ENCODE measurements at places on chromosomes 5 and 9.
A peak's percentile ranks its signal among the peaks of the same experiment; 100 is the strongest.

DNA sequence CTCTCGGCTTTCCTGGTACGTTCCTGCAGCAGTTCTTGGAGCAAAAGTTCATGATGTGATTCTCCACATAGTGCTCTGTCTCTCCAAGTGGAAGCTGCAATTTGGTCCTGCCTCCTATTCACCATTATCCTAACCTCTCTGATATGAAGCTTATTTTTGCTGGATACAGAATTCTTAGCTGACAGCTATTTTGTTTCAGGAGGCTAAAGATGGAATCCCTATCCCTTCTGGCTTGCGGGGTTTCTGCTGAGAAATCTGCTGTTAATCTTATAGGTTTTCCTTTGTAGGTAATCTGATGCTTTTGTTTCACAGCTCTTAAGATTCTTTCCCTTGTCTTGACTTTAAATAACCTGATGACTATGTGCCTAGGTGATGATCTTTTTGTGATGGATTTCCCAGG is 181.6 kb upstream of the VLDLR start:
- DNase-seq = no peak

DNA sequence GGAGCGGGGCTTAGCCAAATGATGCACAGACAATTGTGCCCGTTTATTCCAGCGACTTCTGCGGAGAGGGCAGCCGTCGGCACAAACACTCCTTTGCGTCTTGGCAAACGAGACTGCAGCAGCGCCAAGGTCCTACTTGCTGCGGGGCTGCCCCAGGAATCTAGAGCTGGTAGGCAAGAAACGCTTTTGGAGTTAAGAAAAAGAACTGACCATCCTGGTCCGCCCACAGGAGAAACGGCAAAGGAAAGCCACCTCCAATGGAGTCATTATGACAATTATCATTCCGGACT is 2.3 kb downstream of the RXFP3 start:
- no peak for DNase-seq

GRCh38 chr5:42454216-42454995 is 31.2 kb downstream of the GHR start:
- peak; percentile 5 for DNase-seq

GRCh38 chr5:139468421-139468931 is 2.3 kb upstream of the SMIM33 start:
- no peak for DNase-seq

DNA sequence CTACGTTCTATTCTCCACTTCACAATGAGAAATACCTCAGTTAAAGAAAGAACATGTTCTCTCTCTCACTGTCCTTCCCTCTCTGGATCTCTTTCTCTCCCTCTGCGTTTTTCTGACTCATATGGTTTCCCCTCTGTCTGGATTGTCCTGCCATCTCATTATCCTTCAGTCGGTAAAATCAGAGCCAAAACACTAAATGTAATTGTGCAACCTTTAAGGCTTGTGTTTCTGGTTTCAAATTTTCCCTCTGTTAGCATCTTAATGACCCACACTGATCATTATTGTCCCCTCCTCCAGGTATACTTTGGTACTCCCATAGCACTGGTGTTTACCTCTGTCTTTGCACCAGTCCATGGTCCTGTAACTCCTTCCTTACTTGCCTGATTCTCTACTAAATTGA is 509.4 kb upstream of the C9orf72 start:
- DNase-seq = no peak

DNA sequence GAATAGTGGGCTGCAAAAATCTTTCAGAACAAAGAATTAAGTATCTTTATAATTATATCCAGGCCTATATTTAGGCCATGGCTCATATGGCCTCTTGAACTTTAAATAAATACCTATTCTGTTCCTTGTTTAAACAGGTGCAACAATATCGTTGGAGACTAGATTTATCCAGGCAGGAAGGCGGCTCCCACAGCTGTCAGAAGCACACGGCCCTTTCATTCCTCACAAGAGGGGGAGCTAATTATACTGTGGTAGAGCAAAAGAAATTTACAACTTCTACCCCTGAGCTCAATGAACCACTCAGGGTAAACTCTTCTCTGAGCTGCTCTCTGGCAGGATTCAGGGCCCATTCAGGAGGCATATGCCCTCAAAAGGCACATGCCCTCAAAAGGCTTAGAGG is 31.3 kb downstream of the TMEM174 start:
- no peak for DNase-seq

DNA sequence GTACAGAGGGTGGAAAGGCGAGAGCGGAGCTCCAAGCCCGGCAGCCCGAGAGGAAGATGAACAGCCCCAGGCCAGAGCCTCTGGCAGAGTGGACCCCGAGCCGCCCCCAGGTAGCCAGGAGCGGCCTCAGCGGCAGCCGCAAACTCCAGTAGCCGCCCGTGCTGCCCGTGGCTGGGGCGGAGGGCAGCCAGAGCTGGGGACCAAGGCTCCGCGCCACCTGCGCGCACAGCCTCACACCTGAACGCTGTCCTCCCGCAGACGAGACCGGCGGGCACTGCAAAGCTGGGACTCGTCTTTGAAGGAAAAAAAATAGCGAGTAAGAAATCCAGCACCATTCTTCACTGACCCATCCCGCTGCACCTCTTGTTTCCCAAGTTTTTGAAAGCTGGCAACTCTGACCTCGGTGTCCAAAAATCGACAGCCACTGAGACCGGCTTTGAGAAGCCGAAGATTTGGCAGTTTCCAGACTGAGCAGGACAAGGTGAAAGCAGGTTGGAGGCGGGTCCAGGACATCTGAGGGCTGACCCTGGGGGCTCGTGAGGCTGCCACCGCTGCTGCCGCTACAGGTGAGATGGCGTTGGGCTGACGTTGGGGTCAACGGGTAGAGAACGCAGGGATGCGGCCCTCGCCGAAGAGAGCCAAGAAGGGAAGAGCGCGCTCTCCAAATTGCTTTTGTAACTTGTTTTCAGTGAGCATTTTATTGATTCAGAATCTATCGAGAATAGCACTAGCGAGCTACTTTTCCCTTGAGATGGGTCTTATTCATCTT is at the start of gene PTGER4:
Gene PTGER4, plus strand, starts transcription at position 3 of the 769 bp plus-strand sequence. CDS start 1,079 bp downstream, outside the sequence.
- DNase-seq = peak; percentile 13

DNA sequence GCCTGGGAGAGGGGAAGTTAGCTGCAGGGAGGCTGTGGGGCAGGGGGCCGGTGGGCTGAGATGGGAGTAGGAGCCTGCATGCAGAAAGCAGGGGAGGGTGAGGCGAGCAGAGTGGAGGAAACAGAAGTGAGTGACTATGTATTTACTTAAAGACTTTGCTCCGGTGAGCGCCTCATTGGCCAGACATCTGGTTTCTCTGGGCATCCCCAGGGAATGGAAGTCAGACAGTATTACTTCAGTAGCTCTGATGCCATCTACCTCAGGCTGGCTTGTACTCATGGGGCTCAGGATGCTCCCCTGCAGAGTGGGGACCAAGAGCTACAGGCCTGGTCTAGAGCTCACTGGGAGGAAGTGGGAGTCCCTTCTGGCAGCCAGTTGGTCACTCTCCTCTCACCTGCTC is 78.2 kb upstream of the ARAP3 start:
- DNase-seq = peak; percentile 45

DNA sequence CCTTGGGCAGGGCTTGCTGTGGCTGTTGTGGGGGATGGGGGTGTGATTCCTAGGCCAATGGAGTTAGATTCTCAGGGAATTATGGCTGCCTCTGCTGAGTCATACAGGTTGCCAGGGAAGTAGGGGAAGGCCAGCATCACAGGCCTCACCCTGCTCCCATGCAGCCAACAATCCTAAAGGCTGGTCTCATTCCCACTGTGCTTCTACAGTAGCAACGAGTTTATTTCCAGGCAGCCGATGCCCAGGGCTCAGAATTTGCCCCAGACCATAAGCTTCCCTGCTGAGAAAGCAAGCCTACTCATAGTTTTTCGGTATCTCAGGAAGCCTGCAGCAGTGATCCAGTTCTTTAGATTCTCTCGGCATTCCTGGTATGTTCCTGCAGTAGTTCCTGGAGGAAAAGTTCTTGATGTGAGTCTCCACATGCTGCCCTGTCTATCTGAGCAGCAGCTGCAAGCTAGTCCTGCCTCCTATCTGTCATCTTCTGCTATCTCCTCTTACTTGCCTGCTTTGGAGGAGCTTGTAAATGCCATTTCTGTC is 59.3 kb upstream of the SELENOP start:
- DNase-seq = peak; percentile 29

DNA sequence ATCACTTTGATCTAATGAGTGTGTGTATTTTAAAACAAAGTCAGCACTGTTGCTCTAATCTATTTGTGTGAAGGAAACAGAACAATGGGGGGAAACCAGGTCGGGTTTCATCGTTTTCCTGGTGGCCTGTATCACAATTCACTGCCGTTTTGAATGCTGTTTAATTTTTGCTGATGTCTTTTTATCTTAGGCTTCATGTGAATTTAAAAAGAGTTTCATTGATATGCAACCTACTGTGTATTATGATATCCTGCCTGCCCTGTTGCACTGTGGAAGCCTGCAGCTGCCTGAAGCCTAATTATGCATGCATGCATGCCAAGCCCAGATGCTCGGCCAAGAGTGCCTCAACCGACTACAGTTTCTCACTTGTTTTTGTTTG is 307.5 kb downstream of the ZNF608 start:
- no peak for DNase-seq

DNA sequence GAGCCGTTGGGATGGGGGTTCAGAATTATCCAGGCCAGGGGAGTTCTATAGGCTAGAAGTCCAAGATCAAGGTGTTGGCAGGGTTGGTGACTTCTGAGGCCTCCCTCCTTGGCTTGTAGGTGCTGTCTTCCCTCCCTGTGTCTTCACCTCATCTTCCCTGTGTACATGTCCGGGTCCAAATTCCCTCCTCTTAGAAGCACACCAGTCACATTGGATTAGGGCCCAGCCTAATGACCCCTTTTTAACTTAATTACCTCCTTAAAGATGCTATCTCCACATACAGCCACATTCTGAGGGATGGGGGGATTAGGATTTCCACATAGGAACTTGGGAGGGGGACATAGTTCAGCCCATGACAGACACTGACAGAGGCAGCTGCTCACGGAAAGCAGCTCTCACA is 12.1 kb downstream of the LRSAM1 start:
- DNase-seq = no peak

DNA sequence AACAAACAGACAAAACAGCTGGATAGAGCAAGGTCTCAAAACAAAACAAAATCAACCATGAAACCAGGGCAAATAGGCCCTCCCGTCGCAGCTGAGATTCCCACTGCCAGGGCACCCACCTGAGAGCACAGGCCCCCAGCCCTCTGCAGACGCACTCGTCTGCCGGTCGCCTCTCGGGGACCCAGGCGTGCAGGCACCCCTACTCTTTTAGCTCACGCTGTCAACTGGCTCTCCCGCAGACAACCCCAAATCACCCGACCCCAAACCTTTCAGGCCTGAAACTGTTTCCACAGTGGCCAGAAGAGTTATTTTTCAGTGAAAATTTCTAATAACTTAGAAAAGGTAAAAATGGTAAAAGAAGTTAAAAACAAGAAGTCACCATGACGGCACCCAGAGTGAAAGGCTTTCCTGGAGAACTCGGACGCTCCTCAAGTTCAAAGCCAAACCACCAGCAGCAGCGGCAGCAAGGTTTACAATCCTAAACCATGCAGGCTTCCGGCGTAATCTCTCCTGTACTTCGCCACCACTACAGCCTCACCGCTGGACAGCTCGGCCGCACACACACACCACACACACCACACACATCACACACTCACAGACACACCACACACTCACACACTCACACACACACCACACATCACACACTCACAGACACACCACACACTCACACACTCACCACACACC is 1.9 kb upstream of the UBE2QL1 start:
- no peak for DNase-seq

DNA sequence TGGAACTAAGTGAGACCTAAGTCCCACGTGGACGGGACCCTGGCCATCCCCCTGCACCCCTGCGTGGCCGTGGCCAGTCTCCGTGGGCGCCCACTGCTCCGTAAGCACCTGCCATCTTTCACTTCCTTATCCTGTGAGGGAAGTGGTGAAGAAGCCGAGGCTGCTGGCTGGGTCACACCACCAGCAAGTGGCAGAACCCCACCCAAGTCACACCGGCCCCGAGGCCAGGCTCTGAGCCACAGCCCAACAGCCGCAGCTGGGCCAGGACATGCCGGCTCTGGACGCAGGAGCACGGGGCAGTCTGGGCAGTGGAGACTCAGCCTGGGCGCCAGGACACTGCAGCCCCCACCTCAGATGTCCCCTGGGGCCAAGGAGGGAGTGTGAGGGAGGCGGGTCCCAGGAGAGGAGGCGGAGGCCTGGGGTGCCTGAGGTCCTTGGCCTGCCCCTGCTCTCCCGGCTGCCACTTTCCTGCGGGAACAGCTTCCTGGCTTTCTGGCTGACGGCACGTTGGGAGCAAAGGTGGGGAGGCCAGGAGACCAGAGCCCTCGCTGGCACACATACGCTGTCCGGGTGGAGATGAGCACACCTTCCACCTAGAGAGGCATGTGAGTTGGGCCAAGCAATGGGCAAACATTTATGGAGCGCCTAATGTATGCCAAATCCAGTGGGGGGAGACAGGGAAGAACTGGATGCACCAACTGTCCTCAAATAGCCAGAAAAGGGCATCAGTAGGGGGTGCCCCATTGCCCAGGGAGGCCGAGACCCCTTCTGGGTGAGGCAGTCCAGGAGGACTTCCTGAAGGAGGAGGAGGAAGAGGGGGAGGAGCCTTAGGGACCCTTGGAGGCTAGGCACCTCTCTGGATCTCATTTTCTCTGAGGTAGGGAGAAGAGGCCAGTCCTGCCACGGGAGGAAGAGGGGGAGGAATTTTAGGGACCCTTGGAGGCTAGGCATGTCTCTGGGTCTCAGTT is 43.9 kb upstream of the EGFL7 start:
- no peak for DNase-seq

- no peak for DNase-seq
Measured at GRCh38 chr9:79644601-79645000, 72.8 kb downstream of the TLE4 start.

DNA sequence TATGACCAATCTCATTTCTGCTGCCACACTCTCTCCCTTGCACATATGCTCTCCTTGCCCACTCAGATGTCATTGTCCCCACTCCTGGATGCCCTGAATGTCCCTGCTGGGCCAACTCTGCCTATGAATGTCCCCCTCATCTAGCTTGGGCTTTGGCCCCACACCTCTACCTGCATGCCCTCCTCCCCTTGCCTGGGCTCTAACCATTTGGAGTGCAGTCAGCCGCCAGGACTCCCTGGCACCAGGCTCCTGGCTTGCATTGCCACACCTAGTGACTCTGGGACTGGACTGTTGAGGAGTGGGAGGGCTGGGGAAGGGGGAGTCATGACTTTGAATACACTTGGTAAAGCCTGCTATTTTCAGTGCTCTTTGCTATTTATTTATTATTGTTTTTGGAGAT is 41.6 kb upstream of the POMT1 start:
- DNase-seq = no peak

GRCh38 chr9:98958271-98958984 is 14.7 kb downstream of the COL15A1 start:
- DNase-seq = peak; percentile 94
